Activated CD4-positive, alpha-beta T cell treated with anti-CD3 and anti-CD28 coated beads for 48 hours (primary cell): ENCODE measurements at places on chromosomes 6 and 20.

DNA sequence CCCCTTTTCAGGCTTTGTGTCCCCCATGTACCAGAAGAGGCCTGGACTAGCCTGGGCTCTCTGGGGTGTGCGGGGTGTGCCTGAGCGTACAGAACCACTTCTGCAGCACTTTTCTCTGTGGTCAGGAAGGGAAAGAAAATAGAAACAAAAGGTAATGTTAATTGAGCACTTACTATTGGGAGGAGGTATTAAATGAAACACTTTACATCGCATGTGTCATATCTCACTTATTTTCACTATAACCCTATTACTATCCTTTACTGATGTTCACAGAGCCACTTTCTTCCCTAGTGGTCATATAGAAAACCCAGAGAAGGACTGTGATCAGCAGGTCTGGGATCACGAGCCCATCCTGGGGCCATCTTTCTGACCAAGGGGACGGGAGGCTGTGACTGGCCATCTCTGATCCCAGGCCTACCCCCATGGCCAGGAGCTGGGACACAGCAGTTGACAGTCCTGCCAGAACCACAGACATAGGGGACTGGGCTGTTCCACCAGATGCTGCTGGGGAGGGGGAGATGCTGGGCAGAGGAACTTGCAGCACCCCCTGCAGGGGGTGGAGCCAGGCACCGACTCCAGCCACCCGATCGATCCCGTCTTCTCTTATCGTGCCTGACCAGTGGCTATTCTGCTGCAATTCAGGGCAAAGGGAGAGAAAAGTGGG is 107.6 kb downstream of the VEGFA start:
- DNase-seq: no peak

GRCh38 chr20:63567136-63567385 is 7.0 kb downstream of the HELZ2 start:
- DNase-seq: no peak

- peak; percentile 73 for DNase-seq
Observed at GRCh38 chr6:45420083-45420908, 42.6 kb upstream of the SUPT3H start.

DNA sequence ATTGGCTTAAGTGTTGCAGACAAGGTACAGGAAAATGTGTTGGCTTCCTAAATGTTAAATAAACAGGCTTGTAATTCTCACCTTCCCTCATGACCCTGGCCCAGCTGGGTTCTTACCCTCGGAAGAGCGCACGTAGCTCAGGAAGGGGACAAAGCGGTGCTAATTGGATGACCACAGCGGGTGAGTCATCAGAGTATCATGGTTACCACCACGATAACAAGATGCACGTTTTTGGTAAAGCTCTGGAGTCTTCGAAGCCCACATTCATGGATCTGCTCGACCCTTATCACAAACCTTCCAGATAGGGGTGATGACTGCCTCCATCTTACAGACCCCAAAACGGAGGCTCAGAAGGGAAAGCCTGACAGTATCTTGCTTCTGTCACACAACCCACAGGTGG is 32.8 kb downstream of the APCDD1L start:
- no peak for DNase-seq

GRCh38 chr6:166342349-166343149 is at the start of gene SFT2D1:
Gene SFT2D1 (minus strand): TSS chr6:166342545. CDS start chr6:166342481, 64 bp downstream.
- DNase-seq: peak; percentile 83

DNA sequence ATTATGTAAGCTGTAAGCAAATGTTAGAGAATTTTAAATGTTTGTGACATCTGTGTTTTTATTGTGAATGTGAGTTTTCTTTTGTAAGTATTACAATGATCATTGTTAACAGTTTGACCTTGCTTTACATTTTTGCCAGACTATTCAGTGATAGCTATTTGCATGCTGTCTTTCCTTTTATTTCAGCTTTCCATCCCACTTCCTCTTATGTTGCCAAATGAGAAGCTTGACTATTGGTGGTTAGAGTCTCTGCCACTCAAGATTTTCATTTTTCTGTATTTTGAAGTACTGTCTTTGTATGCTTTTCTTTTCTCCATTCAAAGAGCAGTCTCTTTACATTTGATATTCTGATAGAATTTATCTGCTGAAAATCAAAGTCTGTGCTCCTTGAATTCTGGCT is 104.1 kb downstream of the PRIM2 start:
- DNase-seq: no peak

- peak; percentile 5 for DNase-seq
Observed at GRCh38 chr6:80454197-80454596, 347.7 kb downstream of the BCKDHB start.

DNA sequence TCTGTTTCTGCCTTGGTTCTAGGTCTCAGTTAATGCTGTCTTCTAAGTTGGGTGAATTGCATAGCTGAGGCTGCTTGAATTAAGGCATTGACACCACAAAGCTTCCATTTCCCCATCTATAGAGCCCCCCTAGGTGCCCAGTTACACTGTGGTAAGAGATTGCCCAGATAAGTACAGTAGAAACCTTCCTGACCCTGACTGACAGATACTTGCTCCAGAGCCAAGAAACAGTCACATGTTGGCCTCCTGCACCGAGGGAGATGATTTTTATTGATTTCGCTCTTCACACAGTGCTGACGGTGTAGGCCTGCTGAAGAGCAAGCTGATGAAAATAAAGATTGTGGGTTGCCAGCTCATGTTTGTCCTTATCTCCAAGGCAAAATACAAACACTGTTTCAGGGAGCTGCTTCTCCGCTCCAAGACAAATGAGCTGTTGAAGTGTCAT is 67.9 kb downstream of the TRMT11 start:
- no peak for DNase-seq
